Fibroblast of mammary gland (primary cell): ENCODE measurements at places on chromosomes 16 and 17.

DNA sequence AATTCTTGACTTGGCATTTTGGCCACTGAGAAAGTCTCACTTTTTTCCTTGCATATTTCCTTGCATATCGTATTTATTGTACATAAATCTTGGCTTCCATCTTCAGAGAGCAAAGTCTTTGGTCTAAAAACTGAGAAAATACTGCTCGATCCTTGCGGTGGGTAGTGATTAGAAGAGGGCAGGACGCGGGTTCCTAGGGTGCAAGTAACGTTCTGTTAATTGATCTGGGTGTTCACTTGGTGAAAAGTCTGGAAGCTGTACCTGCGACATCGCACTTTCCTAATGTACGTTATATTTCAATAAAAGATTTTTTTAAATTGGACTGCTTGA lies 758 bp upstream of the UBALD2 start:
- no peak for DNase-seq

DNA sequence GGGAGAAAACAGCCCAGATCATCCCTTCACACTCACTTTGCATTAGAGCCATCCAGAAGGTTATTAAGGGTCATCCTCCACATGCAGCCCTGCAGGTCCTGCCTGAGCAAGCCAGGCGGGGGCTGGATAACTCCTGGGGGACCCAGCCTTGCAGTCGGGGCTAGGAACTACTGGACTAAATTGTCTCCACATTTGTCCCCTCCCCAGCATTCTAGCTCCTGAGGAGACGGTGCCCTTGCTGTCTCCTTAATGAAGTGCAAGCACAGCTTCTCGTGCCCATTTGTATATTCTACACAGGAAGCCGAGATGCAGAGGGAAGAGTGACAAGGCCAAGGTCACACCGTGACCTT lies 185.2 kb downstream of the C16orf95 start:
- DNase-seq, result no peak

DNA sequence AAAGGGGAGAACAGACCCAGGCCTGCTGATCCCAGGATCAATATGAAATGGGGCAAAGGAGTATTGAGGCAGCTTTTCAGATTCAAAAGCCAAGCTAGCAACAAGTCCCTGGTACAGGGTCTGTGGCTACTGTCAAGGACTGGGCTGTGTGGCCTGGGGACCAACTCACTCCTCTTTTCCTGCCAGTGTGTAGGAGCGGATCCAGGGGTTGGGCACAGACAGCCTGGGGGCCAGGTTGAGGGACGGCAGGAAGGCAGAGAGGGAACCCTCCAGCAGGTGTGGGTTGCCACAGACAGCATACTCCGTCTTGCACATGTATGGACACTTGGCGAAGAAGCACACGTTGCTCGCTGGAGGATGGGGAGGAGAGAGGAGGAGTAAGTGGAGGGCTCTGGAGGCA lies 29.6 kb downstream of the PRKAR1A start:
- no peak for DNase-seq

GRCh38 chr16:35506018-35506897 lies 2046.8 kb downstream of the TP53TG3F start:
- DNase-seq, result no peak

DNA sequence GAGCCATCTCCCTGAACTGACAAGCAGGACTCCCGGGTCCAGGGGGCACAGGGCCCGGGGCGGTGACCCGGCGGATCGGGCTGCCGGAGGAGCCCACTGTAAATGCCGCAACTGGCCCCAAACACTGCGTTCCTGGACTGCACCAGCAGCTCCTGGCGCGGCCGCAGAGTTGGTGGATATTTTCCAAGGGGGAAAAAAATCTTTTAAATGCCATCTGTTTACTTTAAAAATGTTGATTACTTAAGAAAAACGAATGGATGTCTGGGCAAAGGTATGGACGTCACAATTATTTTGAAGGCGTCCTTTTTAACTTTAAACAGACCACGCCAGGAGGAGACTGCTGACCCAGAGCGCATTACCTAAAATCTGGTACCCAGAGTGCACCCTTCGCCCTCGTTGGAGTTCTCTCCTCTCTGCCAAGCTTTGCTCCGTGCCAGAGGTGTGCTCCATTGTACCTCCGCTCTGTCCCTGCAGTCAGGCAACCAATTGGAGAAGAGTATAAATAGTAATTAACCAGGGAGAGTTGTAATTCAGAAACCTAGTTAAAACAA lies 3.4 kb downstream of the HS3ST3B1 start:
- DNase-seq, result no peak

DNA sequence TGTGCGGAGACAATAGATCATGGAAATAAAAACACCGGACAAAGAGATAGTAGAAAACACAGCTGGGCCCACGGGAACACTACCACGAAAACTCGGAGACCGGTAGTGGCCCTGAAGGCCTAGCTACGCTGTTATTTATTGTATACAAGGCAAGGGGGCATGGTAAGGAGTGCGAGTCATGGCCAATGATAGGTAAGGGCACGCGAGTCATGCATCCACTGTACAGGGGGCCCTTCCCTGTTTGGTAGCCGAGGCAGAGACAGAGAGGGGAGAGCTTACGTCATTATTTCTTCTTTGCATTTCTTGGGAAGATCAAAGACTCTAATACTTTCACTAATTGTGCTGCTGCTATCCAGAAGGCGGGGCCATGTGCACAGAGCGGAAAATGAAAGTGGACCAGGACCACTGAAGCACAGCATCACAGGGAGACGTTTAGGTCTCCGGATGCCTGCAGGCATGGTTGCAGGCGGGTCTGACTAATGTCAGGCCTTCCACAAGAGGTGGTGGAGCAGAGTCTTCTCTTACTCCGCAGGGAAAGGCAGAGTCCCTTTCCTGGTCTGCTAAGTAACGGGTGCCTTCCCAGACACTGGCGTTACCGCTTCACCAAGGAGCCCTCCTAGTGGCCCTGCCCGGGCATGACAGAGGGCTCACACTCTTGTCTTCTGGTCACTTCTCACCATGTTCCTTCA lies 74.4 kb upstream of the ARL4D start:
- no peak for DNase-seq
